ENCODE measurements at places on chromosomes 3 and 15.

GRCh38 chr3:51393564-51393963 is 2.5 kb downstream of the RBM15B start:
- H3K27ac ChIP-seq = peak overlapping the region; percentile 93
- peaks cover 32% of the 10 kb centered on the region for H3K36me3 ChIP-seq
- H3K27me3 ChIP-seq = no peaks in the 10 kb centered on the region

DNA sequence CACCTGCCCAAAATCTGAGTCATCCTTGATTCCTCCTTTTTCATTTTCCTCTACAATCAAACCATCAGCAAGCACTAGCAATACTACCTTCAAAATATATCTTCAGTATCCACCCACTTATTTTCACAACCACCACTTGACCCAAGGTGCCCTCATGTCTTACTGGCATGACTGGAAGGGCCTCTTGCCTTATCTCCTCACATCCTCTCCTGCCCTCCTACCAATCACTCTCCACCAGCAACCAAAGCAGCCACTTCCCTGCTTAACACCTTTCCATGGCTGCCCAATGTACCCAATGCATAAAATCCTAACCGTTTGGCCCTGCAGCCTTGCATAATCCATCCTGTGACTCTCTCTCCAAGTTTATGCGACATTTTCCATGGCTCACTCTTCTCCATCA is 76.0 kb downstream of the MTHFS start:
- peaks cover 4% of the 10 kb centered on the region for H3K4me1 ChIP-seq
- no peaks in the 10 kb centered on the region for H3K27me3 ChIP-seq
- no peak overlapping the region for H3K4me3 ChIP-seq
- H3K27ac ChIP-seq = no peak overlapping the region
- H3K36me3 ChIP-seq = peaks cover 7% of the 10 kb centered on the region

DNA sequence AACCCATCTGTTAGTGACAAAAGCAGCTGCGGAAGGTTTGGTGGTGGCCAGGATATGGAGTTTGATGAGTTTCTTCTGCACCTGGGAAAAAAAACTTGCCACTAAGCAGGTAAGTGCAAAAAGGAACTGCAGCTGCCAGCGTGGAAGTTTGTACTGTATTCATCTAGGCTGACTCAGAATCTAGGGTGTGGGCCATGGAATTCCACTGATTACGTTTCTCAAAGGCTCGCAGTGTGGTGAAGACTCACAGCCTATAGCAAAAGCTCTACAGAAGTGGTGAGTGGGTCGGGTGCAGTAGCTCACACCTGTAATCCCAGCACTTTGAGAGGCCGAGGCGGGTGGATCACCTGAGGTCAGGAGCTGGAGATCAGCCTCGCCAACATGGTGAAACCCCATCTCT is 334.6 kb upstream of the GRM7 start:
- H3K27ac ChIP-seq = no peak overlapping the region
- H3K36me3 ChIP-seq = no peaks in the 10 kb centered on the region
- H3K27me3 ChIP-seq = no peaks in the 10 kb centered on the region
- H3K4me1 ChIP-seq = no peaks in the 10 kb centered on the region
- H3K4me3 ChIP-seq = no peak overlapping the region

GRCh38 chr3:197478746-197479668 is 76.8 kb downstream of the BDH1 start:
- peaks cover 27% of the 10 kb centered on the region for H3K27me3 ChIP-seq
- H3K4me1 ChIP-seq = no peaks in the 10 kb centered on the region
- H3K27ac ChIP-seq = no peak overlapping the region
- DNase-seq = no peak

GRCh38 chr3:188049606-188050530 is 104.1 kb upstream of the LPP start:
- H3K27me3 ChIP-seq = peaks cover 5% of the 10 kb centered on the region
- H3K4me1 ChIP-seq = peaks cover 17% of the 10 kb centered on the region

- no peaks in the 10 kb centered on the region for H3K36me3 ChIP-seq
- H3K27me3 ChIP-seq = no peaks in the 10 kb centered on the region
- peak overlapping the region; percentile 92 for H3K4me3 ChIP-seq
- H3K27ac ChIP-seq = peak overlapping the region; percentile 93
- DNase-seq = no peak
- H3K4me1 ChIP-seq = peaks cover 3% of the 10 kb centered on the region
Measured at GRCh38 chr3:107928084-107928445, 162.8 kb downstream of the CD47 start.

- H3K4me3 ChIP-seq = no peak overlapping the region
- DNase-seq = no peak
- no peaks in the 10 kb centered on the region for H3K27me3 ChIP-seq
Measured at GRCh38 chr3:37661615-37662306, 199.9 kb upstream of the CTDSPL start.

DNA sequence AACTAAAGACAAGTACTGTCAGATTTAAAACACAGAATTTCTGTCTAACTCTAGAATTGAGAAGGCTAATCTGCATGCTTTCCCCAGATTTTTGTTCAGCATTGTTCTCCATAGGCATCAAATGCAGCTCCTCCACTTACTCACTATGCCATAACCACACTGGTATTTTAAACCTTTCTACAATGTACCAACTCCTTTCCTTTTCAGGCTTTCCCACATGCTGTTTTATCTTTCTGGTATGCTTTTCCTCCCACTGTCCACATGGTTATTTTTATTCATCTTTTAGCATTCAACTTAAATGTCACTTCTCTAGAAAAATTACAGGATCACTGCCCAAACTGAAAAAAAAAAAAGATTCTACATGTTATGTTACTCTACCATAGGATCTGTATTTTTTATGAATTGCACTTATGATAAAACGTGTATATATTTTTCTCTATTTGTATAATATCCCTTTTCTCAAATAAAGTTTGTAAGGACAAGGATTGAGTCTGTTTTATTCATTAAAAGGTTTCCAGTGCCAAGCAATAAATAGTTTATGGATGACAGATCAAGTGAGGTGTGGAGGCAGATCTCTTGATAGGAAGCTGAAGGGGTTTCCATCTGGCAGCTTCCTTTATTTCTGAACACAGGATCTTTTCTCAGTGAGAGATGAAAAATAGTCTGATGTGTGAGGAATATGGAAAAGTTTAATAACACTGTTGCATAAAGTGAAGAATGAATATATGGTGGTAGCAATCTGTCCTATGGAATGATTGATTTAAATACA is 1064.5 kb downstream of the ZPLD1 start:
- no peaks in the 10 kb centered on the region for H3K27me3 ChIP-seq
- H3K4me3 ChIP-seq = no peak overlapping the region
- no peak for DNase-seq
- H3K27ac ChIP-seq = no peak overlapping the region
- no peaks in the 10 kb centered on the region for H3K36me3 ChIP-seq

DNA sequence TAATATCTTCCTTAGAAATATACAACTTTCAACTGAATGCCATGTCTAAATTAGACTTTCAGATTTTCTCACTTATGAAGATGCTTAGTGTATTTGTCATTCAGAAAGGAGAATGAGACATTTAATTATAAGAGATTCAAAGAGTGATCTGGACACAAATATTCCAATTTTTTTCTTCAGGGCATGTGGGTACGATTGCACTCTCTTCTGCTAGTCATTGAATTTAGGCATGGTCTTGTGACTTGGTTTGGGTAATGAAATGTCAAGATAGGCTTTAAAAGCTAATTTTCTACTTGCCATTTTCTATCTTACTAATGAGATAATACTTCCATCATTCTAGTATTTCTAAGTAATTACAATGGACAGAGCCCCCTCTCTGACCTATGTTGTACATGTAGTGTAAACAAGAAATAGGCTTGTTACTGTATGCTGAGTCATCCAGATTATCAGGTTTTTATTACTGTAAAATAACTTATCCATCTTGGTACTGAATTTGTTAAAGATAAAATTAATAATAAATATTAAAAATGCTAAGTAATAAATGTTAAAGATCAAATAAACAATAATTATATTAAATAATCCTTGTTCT is 770.8 kb upstream of the BCHE start:
- no peaks in the 10 kb centered on the region for H3K27me3 ChIP-seq
- DNase-seq = no peak
- H3K4me3 ChIP-seq = no peak overlapping the region
- no peak overlapping the region for H3K27ac ChIP-seq
- no peaks in the 10 kb centered on the region for H3K36me3 ChIP-seq
- H3K4me1 ChIP-seq = no peaks in the 10 kb centered on the region

DNA sequence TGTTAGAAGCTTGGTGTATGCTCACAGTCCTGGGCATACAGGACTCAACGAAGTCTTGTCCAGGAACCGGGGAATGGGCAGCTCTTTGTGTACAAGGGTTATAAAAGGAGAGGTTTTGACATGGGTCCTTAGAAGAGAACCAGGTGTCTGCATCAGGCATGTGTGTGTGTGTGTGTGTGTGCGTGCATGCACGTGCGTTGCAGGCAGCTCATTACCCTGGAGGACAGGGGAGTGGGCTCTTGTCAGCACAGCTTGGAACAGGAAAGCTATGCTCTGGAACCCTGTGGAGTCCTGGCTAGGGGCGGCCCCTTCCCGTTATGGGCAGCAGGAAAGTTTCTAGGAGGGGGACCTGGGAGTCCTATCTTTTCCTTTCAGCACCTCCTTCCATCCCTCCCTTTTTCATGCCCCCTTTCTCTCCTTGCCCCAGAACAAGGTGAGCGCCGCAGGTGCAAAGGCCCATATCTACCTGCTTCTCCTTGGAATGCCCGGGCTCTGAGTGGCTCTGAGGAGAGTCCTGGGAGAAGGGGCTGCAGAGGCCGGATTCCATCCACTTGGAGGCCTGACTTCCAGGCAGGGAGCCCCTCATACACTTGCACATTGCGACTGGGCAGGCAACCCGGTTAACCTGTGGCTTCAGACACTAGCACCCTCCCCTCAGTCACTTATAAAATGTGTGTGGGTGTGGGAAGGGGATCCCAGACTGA is 33.9 kb upstream of the LCTL start:
- DNase-seq = no peak
- peaks cover 17% of the 10 kb centered on the region for H3K27me3 ChIP-seq
- H3K4me1 ChIP-seq = no peaks in the 10 kb centered on the region
- H3K36me3 ChIP-seq = no peaks in the 10 kb centered on the region
- H3K4me3 ChIP-seq = no peak overlapping the region
- H3K27ac ChIP-seq = no peak overlapping the region
